ENCODE measurements at places on chromosomes 1 and 21.

- no peak for DNase-seq
These were observed 131.9 kb upstream of the ATP1B1 start for GRCh38 chr1:168974611-168975010.

GRCh38 chr1:29786195-29786594 is 549.9 kb downstream of the PTPRU start:
- no peak for DNase-seq

DNA sequence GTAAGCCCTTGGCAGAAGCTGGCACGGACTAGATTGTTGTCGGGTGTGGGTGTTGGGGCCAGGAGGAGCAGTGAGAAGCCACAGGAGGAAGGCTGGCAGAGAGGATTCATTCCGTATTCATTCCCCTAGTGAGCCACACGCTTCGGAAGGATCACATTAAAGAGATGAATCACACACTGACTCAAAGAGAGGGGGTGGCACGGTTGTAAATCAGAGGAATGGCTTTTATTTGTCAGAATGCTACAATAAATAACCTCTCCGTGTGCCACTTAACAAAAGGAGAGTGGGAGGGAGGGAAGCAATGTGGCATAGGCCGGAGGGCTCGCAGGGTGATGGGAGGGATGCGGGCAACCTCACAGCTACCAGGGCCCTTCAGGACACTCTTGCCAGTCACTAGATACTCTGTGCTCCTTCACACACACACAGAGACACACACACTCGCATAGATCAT is 135.5 kb downstream of the HIVEP3 start:
- no peak for DNase-seq

DNA sequence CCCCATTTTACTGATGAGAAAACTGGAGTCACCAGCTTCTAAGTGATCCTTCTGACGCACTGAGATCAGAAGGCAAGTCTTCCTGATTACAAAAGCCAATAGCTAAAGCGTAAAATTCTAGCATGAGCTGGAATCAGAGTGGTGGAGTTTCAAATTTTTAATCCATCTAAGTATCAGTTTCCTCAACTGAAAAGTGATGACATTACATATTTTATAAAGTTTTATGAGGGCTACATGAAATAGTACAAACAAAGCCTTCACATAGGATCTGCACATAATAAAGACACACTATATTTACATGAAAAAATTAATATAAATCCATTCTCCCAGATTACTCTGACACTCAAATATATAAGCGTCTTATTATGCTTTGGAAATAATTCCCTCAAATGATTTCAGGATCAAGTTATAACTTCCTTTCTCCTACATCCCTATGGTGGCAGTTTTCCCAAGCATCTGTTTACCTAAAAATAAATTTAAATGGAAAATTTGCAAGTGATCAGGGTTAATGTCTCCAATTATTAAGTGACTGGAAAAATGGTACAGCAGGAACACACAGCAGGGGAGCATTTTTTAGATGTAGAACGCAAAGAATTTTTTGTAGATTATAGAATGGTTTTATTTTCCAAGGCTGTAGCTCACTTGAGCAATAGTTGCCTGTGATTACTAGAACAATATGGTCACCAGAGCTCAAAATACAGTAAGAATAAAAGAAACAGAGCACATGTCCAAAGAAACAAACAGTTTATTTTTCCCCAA is 490.4 kb upstream of the C1orf87 start:
- DNase-seq, result no peak

DNA sequence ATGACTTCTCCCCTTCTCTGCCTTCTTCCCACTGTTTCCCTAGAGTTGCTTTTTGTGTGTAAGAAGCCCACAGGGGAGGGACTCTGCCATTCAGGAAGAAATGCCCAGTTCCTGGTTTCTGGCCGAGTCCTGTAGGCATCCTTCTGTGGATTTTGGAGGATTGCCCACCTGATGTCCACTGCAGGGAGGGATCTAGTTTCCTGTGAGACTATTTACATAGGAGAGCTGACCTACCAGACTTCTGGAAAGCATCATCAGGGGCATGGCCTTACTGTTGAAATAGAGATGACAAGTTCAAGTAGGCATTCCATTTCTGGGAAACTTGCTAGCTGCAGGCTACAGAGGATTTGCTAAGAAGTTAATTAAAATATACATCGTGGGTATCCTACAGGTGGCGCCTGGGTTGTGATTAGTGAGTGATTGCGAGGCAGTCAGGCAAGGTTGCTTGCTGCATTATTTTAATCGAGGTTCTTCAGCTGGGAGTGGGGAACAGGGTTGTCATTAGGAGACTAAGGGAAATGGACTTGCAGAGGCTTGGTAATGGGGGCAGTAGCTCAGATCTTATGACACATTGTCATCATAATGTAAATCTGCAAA is 148.7 kb downstream of the HHAT start:
- DNase-seq, result no peak

DNA sequence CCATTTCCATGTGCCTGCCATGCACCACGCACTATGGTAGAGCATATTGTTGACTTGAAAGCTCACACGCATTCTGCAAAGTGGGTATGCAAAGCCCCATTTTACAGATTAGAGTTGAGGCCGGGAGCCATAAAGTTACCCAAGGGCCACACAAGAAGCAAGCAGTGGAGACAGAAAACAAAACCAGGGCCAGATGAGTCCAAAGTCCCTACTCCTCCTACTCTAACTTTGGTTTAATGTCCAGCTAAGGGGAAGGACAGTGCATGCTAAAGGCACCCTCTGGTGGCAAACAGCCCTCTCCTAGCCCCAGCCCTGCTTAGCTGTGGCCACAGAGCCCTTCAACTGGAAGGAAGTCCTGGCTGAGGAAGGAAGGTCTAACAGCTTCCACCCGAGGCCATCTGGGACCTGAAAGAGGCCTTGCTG is 74.9 kb downstream of the SLC66A1 start:
- no peak for DNase-seq

DNA sequence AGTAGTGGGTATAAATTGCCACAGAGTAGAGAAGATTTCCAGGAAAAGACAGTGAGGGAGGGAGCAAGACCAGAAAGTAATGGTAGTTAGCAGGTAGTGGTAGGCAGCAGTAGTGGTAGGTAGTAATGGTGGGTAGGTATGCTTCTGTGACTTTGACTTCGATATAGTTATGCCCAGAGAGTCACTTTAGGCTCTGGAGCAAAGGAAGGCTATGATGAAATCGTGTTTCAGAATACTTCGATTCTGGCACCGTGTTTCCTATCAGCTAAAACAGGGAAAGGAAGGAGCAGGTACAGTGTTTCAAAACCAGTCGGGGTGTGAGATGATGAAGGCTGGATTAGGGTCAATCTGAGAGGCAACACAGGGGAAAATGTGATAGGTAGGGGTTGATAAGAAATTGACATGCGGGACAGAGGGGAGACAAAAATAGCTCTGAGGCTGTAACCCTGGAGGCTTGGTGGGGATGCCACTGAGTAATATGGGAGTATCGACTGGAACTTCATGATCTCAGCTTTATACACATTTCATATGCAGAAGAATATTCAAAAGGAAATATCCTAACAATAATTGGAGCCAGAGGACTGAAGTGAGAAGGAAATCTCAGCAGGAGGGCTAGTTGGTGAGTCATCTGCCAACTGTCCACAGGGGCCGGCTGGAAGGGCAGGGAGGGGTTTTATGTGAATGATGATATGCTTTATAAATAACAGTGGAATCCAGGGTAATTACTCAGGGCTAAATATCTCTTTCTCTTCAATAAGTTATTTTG is 25.2 kb upstream of the TRIM45 start:
- DNase-seq, result no peak

DNA sequence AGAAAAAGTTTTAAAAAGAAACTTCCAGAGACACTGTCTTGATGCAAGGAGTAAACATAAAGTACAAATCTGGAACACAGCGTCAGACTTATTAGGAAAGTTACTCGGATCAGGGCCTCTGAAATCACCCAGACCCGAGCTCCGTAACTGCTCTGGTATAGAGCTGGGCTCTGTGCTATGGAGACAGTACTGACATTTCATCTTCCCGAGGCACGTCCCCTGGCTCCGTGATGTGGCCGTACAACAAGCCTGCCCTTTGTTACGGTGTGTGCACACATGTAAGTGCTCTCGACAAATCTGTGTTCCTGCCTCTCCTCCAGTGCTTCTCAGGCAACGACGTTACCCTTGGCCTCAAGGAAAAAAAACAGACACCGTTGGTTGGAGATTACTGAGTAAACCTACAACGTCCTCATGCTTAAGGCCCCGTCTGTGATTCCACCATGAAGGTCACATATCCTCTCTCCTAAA is 107.0 kb upstream of the IRF2BP2 start:
- DNase-seq, result no peak

GRCh38 chr1:12182410-12182984 is 15.7 kb downstream of the TNFRSF1B start:
- DNase-seq, result no peak

GRCh38 chr1:49293016-49293415 is 516.3 kb upstream of the BEND5 start:
- DNase-seq, result no peak

DNA sequence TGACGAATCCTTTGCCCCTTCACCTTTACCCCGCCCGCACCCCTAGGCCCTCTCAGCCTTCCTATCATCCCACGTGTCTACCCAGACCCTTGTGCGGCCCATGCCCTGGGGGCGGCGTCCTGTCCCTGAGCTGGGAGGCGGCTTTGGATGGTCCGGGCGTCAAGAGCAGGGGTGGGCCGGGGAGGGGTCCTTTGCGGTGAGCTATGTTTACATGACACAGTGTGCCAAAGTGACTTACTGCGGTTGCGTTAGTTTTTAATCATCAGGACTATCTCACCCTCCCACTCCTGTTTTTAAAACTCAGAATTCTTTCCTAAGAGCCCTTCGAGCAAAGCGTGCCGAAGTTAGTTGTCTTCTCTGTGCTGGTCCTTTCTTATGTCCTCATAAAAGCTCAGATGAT is 144.6 kb downstream of the PGBD5 start:
- no peak for DNase-seq

- DNase-seq, result no peak
These were observed 33.6 kb downstream of the KIF26B start for GRCh38 chr1:245188403-245188802.

GRCh38 chr1:176857632-176858031 is 306.9 kb downstream of the ASTN1 start:
- DNase-seq, result no peak

- DNase-seq, result no peak
These were observed 148.8 kb downstream of the SIPA1L2 start for GRCh38 chr1:232481091-232481490.

DNA sequence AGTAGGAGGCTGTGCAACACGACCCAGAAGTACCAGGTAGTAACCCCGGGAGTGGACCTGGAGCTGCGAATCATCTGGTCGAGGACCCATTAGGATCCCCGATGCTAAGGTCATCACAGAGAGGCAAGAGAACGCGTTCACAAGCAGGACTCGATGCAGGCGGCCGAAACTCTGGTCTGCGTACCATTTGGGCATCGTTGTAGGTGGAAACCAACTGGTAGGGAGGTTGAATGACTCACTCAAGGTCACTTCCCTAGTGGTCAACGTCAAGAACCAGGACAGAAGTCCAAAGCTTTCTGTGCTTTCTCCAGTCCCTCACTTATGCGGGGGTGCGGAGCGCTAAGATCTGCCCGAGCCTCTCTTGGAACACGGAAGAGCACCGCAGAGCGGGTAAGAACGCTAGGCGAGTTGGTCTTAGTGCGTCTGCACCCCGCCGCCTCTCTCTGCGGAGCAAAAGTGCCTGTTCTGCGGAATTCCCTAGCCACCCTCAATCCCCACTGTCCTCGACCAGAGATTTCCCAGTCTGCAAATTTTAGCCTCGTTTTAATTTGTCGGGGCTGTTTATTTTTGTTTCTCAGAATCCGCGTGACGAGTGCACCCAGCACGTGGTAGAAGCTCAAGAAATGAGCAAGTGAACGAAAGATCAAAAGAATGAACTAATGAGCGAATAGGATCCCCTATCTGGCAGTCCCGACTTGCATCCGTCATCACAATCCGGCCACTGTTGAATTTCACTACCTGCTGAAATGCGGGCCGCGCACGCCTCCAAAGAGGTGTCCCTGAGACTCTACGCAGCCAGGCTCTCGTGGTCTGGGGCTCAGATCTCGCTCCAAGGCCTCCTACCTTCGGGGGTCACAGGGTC is 12.2 kb downstream of the HLX start:
- no peak for DNase-seq

DNA sequence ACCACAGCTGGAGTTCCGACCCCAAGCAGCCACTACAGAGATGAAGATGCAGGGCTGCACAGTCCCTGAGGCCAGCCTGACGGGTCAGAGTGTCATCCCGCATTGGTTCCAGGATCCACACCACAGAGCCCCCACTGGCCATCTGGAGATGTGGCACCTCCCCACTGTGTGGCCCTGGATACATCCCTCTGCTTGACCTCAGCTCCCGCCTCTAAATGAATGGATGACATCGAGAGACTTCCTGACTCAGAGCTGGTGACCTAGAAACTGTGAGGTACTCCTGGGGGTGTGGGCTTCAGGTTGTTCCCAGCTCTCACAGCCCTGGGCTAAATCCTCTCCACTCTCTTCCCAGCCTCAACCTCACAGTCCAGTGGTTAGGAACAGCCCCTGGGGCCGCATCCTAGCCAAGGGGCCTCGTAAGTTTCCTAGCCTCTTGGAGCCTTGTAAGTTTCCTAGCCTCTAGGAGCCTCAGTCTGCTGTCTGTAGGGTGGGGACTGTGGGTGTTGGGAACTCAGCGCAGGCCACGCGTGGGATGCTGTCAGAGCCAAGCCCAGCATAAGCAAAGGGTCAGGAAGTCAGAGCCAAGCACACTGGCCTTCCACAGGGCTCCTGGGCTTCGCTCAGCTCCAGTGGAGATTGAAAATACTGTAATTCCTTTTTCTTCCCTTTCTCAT is 87.5 kb upstream of the RUNX3 start:
- peak; percentile 61 for DNase-seq

DNA sequence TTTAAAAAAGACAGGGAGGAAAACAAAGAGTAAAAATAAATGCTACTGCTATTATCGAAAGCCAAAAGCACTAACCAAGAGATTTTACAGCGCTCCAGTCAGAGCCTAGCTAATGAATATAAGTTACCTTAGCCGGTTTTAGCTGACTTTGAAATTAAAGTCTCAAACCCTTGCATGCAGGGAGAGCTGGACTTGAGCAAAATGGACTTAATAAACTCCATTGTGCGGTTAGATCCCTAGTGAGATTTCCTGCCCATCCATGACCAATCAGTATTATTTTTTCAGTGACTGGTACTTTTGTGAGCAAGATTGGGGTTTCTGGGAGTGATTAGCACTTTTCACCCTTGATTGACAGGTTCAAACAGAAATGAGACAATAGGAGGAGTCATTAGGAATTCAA is 333.4 kb upstream of the ADGRL2 start:
- DNase-seq, result no peak

- no peak for DNase-seq
These were observed 332.8 kb upstream of the ZRANB2 start for GRCh38 chr1:71413441-71414175.

- DNase-seq, result no peak
These were observed 150.6 kb downstream of the GABPA start for GRCh38 chr21:25885405-25885804.

DNA sequence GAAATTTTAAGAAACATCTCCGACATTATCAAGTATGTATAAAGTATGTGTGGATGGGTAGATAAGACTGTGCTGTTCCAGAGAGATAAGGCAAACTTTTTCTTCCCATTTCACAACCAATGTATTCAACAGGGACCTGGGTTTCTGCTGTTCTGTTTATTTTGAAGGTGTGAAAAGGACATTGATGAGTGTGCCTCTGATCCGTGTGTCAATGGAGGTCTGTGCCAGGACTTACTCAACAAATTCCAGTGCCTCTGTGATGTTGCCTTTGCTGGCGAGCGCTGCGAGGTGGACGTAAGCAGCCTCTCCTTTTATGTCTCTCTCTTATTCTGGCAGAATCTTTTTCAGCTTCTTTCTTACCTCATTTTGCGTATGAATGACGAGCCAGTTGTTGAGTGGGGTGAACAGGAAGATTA is 174.0 kb downstream of the CRB1 start:
- DNase-seq, result no peak

Data from natural killer cell (primary cell).